ENCODE measurements at places on chromosomes 5 and 9.
A peak's percentile ranks its signal among the peaks of the same experiment; 100 is the strongest.

- peak; percentile 13 for DNase-seq
Measured at GRCh38 chr5:40877371-40877988, 31.8 kb upstream of the C7 start.

DNA sequence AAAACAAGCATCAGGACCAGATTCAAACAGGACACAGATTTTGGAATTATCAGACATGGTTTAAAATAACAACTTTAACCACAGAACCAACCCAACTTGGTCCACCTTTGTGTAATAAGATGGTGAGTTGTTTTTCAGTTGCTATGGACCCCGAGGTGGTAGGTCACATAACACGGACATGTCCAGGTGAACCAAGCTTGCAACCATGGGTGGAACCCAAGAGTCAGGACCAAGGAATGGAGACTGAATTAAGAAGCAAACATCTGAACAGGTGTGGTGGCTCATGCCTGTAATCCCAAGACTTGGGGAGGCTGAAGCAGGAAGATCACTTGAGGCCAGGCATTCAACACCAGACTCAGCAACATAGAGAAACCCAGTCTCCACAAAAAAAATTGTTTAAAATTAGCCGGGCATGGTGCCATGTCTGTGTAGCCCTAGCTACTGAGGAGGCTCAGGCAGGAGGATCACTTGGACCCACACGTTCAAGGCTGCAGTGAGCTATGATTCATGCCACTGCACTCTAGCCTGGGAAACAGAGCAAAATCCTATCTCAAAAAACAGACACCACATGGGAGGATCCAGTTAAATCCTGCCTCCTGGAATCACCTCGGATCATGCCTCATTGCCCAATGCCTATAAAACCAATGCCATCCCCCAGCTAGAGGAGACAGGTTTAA is 10.6 kb downstream of the PTBP3 start:
- DNase-seq, result no peak

- DNase-seq, result no peak
Measured at GRCh38 chr9:131873891-131874440, 134.1 kb upstream of the RAPGEF1 start.

GRCh38 chr5:54484219-54484894 is 28.9 kb downstream of the HSPB3 start:
- no peak for DNase-seq

- no peak for DNase-seq
Measured at GRCh38 chr9:125646621-125647100, 60.3 kb downstream of the MAPKAP1 start.

GRCh38 chr5:33841891-33842290 is 49.9 kb downstream of the ADAMTS12 start:
- no peak for DNase-seq

DNA sequence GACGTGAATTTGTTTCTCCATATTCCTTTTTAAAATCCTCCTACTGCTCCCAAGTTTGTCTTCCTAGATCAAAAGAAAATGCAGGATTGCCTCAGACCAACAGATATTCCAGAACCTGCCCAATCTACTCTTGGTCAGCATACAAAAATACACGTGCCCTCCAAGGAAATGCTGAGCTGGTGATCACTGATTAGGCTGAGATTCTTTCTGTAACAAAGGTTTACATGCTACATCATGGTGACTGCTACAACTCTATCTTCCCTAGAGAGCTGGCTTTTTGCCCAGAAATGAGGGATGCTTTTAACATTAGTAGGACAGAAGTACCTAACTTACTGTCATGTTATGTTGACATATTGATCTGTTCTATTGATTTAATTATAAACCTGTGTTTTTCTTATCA is 35.5 kb downstream of the OR2Y1 start:
- no peak for DNase-seq

GRCh38 chr5:134634227-134634626 is 1.6 kb upstream of the SAR1B start:
- DNase-seq, result no peak

GRCh38 chr5:62268234-62268633 is 37.8 kb upstream of the KIF2A start:
- no peak for DNase-seq

GRCh38 chr5:26295541-26295940 is 742.8 kb downstream of the CDH9 start:
- DNase-seq, result no peak

- no peak for DNase-seq
Measured at GRCh38 chr5:14727928-14728458, 63.5 kb downstream of the OTULIN start.

DNA sequence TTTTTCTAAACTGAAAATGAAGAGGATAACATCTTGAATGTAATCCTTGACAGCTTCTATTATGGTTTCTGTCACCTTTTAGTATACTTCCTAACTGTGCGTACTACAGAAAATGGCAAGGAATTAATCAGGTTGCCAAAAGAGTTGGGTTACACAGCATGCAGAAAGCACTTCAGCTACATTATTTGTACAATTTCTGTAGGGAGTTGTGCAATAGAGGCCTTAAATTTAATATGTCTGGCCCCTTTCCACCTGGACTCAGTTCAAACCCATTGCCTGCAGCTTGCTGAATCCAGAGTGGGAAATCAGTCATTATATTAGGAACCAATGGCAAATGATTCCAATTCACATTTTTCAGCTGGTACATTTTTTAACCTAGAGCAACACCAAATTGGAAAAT is 549.7 kb downstream of the CSNK1G3 start:
- DNase-seq, result no peak

DNA sequence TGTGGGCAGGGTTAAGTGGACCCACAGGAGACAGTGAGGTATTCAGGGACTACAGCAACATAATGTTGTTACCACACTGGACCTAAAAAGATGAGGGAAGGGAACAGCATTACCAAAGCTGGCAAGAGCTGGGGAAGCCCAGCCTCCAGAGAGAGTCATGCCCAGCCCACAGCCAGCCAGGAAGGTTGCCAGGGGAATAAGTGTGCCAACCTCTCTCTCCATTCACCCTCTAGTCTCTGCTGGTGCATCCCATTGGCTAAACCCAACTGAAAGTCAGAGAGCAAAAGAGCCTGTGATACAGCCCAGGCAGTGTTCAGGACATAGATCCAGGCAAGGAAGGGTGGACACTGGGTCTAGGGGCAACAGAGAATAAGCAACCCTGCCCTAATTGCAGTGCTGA is 35.8 kb upstream of the AFAP1L1 start:
- no peak for DNase-seq

DNA sequence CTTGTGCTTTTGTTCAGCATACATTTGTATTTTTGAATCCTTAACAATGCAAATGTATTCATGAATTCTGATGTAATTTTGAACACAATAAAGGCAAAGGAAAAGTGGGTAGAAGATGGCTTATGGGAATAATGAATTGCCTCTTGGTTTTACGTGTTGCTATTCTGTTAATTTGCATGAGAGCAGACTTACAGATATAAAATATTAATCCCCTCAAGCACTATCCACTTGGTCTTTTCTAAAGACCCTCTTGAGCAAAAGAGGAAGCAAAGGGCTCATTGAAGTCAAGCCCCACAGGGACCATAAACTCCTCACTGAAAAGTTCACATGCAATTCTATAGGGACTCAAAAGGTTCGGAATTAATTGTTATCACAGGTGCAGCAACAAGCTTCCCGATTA is 51.9 kb downstream of the OSTF1 start:
- DNase-seq, result no peak

GRCh38 chr9:126303488-126303887 is 23.1 kb upstream of the MVB12B start:
- DNase-seq, result no peak

GRCh38 chr9:35518225-35518821 is 28.4 kb downstream of the RUSC2 start:
- no peak for DNase-seq

DNA sequence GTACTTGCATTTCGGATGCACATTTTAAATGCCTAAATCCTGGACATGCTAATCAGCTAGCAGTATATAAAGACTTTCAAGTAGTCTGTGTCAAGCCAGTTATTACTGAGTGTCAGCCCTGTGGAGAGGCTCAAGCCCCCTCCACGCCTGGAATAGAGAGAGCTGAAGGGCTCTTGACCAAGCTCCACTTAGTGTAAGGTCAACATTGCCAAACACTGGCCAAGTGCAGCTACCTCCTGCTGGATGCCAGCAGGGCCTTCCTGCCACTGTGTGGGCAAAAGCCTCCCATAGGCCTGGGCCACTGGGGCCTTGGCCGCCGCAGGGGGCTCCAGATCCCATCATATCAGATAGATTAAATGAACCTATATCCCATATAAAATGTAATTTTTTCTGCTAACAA is 239.4 kb upstream of the PANK3 start:
- DNase-seq, result no peak

GRCh38 chr5:138955671-138956295 is 80.6 kb upstream of the LRRTM2 start:
- no peak for DNase-seq

DNA sequence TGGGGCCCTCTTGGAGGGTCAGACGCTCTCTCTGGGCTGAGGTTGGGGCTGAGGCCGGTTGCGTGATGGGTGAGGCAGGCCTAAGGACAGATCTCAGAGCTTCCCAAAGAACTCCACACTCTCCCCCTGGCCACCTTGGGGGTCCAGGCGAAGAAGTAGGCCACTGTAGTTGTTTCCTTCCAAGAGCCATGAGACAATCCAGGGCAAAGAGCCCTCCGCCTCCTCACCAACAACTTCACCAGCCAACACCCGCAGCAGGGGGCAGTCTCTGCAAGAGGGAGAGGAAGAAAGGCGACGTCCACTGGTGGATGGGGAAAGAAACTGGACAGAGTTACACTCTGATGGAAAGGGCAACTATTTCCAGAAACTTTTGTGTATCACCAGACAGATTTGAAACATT is 10.7 kb downstream of the SLC35A4 start:
- no peak for DNase-seq

- no peak for DNase-seq
Measured at GRCh38 chr9:94899464-94900221, 173.1 kb downstream of the AOPEP start.

GRCh38 chr5:157502143-157502647 is 42.2 kb downstream of the NIPAL4 start:
- no peak for DNase-seq

DNA sequence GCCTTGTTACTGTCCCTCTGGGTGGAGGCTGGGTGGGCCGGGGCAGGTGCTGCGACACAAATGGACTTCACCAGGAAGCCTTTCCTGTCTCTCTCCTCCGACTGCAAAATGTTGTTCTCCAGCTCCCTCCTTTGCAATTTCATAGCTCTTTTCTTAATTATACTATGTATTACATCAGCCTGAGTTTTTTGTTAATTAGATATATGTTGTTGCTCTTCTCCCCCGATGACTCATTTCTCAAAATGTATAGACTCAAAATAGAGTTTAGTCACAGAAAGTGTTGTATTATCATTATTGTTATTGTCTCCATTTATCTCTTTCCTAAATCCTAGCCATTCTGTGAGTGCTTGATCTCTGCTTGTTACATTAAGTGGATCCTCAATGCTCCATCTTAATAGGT is 122.4 kb upstream of the OSMR start:
- no peak for DNase-seq

DNA sequence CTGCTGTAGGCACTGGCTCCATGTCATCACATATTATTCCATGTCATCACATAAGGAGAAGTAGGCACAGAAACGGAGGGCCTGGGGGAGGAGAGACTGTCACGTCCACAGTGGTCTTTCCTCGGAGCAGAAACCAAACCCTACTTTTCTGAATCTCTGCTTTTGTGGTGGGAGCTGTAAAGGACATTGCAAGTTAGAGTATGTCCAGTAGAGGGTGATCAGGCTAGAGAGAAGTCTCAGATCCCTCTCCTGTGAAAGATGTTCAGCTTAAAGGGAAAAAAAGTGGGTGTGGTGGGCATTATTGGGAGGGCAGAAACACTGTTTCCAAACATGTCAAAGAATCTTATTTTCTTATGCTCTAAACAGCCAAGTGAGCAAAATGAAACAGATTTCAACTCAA is 19.4 kb upstream of the FBP2 start:
- no peak for DNase-seq

- DNase-seq, result no peak
Measured at GRCh38 chr5:38167562-38167996, 90.8 kb upstream of the EGFLAM start.

GRCh38 chr5:37871023-37871815 is 31.4 kb upstream of the GDNF start:
- DNase-seq, result no peak

GRCh38 chr9:15187589-15187988 is 119.4 kb downstream of the TTC39B start:
- no peak for DNase-seq

DNA sequence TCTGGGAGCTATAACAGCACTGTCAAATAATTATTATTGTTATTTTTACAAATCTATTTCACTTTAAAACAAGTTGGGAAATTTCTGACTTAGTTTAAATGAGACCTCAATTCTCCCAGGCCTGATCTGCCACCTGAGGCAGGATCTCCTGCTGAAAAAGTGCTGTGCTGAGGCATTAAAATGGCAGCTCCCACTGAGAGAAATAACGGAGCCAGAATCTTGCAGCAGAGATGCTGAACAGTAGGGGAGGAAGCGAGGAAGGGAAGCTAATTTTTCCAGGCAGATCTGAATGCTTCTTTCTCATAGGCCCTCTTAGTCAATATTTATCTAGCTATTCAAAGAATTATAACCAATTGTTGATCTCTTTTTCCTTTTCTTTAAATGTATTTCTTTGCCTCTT is 196.3 kb downstream of the ZNF462 start:
- DNase-seq, result no peak

GRCh38 chr9:76297721-76298239 is 96.4 kb downstream of the RFK start:
- no peak for DNase-seq

- DNase-seq, result no peak
Measured at GRCh38 chr5:88967633-88968585, 84.9 kb upstream of the MEF2C start.

DNA sequence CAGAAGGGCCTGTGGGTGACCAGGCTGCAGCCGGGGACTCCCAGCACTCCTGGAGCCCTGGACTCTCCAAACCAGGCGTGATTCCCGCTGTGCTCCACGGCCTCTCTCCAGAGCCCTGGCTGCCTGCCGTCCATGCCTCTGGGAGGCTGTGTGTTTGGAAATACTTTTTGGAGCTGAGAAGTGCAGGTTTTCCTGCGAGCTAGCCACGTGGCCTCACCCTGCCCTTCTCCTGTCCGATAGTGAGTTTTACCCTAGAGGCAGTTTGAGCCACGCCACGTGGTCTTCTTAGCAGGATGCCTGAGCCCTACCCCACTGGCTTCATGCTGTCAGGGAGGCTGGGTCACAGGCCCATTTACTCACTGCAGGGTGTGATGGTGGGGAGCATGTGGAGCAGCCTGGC is 71.3 kb downstream of the COL5A1 start:
- no peak for DNase-seq

GRCh38 chr5:194102-194501 is 2.8 kb downstream of the LRRC14B start:
- no peak for DNase-seq

- no peak for DNase-seq
Measured at GRCh38 chr9:36298566-36298965, 40.3 kb upstream of the GNE start.

GRCh38 chr9:4366591-4367330 is 66.9 kb upstream of the GLIS3 start:
- peak; percentile 27 for DNase-seq

DNA sequence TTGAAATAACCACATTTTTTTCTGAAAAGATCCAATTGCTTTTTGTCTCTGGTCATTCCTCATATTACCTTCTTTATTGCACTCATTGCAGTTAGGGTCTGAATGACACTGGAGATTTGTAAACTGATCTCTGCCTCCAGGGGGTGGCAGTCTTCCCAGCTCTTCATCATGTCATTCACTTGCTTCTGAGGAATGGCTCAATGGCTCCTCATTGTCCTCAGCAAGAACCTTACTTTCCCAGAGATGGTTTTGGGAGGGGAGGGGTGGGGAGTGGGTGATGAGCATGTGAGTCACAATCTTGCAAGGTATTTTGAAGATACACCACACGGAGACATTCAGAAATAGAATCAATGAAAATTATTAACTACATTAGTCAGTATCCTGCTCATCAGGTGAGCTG is 159.8 kb upstream of the GAS1 start:
- DNase-seq, result no peak

All from stimulated activated CD4-positive, alpha-beta T cell treated with anti-CD3 and anti-CD28 coated beads, Interleukin-12 subunit alpha, Interleukin-12 subunit beta, amount 100 ng/mL, for 48 hours (primary cell).